MM.1S (cell line): ENCODE measurements at places on chromosomes 6 and 20.

DNA sequence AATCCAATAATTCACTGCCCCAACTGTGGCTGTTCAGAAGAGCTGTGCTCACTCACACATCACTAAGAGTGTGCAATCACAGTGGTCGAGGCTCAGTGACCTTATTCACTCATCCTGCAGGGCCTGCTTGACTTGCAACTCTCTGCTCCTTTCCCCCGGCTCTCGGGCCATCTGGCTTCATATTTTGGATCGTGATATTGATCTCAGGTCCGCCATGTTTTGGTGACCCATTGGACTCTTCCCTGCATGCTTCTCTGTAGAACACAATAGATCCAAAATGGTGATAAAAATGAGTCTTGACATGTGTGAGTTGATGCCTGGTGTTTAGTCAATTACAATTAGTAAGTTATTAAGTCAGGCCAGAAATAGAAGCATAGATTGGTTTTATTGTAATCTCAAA lies 313.9 kb upstream of the SOX4 start:
- DNase-seq, result no peak

GRCh38 chr20:52490711-52491430 lies 299.3 kb upstream of the ZFP64 start:
- no peak for DNase-seq

GRCh38 chr6:156336089-156336488 lies 441.1 kb upstream of the ARID1B start:
- DNase-seq, result no peak

- peak; percentile 63 for DNase-seq
Measured at GRCh38 chr20:47620808-47621805, 119.4 kb downstream of the NCOA3 start.

GRCh38 chr6:158067436-158068015 lies 85.9 kb downstream of the SYNJ2 start:
- no peak for DNase-seq

DNA sequence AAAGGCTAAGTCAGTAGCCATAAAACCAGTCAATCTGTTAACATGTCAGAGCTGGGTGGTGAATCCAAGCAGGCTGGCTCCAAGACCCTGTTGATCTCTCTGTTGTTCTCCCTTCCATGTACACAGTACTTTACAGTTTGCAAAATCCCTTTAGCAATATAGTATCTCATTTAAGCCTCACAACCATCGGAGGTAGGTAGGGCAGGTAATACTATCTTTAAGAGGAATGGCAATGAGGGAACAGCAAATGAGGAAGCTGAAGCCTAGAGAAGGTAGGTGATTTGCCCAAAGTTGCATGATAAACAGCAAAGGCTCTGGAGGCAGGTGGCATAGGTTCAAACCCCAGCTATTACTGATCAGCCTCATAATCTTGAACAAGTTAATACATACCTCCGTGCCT lies 34.7 kb upstream of the ARFGEF2 start:
- DNase-seq, result no peak

GRCh38 chr6:18203786-18204185 lies 48.6 kb downstream of the KDM1B start:
- DNase-seq, result no peak

GRCh38 chr20:50823319-50823718 lies 28.5 kb downstream of the BCAS4 start:
- DNase-seq, result no peak
